ENCODE measurements at places on chromosomes 3 and 15.

DNA sequence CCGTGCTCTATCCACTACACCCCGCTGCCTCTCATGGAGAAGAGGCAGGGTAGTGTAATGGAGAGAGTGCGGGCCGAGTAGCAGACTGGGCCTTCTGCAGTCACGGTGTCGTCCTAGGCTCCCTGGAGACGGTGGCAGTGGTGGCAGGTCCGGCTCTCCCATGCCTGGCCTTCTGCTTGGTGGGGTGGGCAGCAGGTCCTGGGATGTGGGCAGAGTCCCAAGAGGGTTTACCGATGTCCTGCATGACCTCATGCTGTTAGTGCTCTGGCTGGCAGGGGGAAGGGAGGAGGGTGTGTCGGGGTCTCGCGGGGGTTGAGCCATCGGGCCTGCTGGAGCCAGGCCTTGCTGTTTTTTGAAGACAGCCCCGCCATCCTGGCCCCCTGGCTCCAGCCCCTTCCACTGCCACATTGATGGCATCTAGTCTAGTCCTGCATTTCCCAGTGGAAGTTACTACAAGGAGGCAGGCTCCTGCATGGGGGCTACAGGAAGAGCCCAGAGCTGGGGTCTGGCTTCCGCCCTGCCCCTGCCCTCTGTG is 73.6 kb upstream of the SEC13 start:
- DNase-seq = no peak

GRCh38 chr3:124411728-124412127 is 318.5 kb upstream of the UMPS start:
- DNase-seq = no peak

GRCh38 chr3:186213946-186214345 is 105.1 kb upstream of the ETV5 start:
- DNase-seq = no peak

DNA sequence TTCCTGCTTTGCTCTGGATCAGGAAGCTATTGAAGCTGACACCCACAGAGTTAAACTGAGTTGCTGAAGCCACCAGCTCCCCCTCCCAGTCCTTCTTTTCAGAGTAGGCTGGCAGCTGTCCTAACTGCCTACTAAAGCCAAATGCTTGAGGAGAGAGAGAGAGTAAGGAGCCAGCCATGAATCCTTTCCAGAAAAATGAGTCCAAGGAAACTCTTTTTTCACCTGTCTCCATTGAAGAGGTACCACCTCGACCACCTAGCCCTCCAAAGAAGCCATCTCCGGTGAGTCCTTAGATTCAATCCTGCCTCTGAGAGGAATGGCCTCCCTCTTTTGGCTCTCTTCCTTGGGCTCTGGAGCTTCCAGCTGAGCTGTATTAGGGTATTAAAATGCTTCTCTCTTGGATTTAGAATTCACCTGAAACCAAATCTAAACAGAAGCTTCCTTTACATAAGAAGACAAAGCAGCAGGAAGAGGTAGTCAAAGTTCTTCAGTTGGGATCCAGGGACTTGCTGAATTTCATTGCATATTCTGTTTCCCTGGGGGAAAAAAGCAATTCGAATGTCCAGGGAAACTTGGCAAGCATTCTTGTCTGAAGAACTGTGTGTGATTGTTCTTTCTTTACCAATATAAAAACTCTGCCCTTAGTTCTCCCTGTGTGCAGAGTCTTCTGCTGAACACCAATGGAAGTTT is at the start of gene SLC15A2:
Gene SLC15A2, plus strand, starts transcription at position 101 of the 690 bp plus-strand sequence. Its CDS starts 76 bp downstream, at position 177.
- no peak for DNase-seq

- no peak for DNase-seq
Measured at GRCh38 chr3:176041812-176042211, 1155.5 kb downstream of the TBL1XR1 start.

DNA sequence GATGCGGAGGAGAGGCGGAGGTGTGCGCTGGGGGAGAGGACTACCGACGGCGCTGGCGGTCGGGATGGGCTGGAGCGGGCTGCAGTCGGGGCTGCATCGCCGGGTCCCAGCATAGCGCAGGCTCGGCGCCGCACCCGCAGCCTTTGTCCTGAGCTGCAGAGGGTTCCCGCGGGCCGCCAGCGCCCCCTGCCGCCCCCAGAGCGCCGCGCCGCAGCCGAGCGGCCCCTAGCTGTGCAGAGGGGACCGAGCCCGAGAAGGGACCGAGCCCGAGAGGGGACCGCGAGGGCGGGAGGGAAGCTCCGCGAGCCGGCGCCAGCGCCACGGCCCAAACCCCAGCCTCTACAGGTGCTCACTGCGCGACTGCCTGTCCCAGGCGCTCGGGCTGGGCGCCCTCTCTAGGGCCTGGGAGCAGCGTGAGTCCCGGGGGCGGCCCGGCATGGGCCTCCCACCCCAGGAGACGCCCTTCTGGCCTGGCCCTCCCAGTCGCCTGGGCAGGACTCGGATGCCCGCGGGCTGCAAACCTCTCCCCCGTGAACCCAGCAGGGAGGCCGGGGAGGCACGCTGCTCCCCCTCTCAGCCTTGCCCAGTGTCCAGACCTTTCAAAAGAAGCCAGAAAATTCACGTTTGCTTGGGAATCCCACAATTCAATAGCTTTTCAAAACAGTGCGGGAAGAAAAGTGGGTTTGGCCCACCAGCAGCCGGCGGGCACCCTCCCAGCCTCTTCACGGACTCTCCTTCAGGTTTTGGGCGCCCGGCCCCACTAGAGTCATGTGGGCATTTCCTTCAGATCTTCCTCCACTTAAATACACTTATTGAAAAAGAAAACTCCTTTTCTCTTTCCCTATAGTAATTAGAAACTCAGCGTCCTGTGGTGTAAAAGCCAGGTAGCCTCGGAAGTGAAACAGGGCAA is 134.7 kb downstream of the TPRA1 start:
- DNase-seq = peak; percentile 61

DNA sequence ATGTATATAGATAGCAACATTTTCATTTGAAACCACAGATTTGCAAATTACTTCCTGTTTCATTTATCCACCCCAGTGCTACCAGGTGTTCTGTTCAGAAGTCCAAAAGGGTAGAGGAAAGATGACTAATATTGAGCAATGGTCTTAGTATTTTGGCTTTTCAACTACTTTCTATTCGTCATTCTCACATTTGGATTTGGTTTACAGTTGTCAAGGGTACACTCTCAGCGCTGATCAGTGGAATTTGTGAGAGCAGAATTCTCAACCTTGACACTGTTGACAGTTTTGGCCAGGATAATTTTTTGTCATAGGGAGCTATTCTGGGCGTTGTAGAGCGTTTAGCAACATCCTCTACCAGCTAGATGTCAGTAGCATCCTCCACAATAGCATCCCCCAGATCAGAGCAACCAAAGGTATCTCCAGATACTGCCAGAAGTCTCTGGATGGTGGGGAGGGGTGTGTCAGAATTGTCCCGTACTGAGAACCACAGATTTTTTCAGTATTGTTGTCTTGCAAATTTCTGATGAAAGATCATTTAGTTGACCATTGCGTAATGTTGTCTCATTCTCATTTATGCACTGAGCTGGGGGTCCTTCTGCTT is 4.2 kb downstream of the HMCES start:
- DNase-seq = no peak

- DNase-seq = no peak
Measured at GRCh38 chr3:164416491-164417222, 661.6 kb downstream of the SI start.

All from NCI-H748 treated with DMSO at 0.1 percent for 48 hours (cell line).